Upper lobe of right lung (tissue), 1 donor: ENCODE measurements at places on chromosomes 7 and 10.
A peak's percentile ranks its signal among the peaks of the same experiment; 100 is the strongest.

- H3K27me3 ChIP-seq = no peaks in the 10 kb centered on the region
- H3K27ac ChIP-seq = no peak overlapping the region
- H3K36me3 ChIP-seq = no peaks in the 10 kb centered on the region
- DNase-seq = no peak
Observed at GRCh38 chr10:12675186-12675585, 325.8 kb downstream of the CAMK1D start.

GRCh38 chr10:3770611-3771110 is 14.3 kb downstream of the KLF6 start:
- H3K36me3 ChIP-seq = peaks cover 4% of the 10 kb centered on the region
- DNase-seq = no peak
- H3K27me3 ChIP-seq = no peaks in the 10 kb centered on the region
- no peak overlapping the region for H3K27ac ChIP-seq

- no peak overlapping the region for H3K4me3 ChIP-seq
- no peak for DNase-seq
- no peaks in the 10 kb centered on the region for H3K27me3 ChIP-seq
- no peak overlapping the region for H3K27ac ChIP-seq
Observed at GRCh38 chr7:127487381-127487780, 94.9 kb upstream of the ZNF800 start.

- no peak for DNase-seq
- H3K36me3 ChIP-seq = no peaks in the 10 kb centered on the region
- H3K27ac ChIP-seq = no peak overlapping the region
- no peaks in the 10 kb centered on the region for H3K27me3 ChIP-seq
Observed at GRCh38 chr7:34096777-34097176, 191.4 kb downstream of the BMPER start.

GRCh38 chr10:23818484-23818883 is 379.6 kb downstream of the OTUD1 start:
- H3K27me3 ChIP-seq = no peaks in the 10 kb centered on the region
- H3K4me1 ChIP-seq = no peaks in the 10 kb centered on the region
- H3K27ac ChIP-seq = no peak overlapping the region
- no peaks in the 10 kb centered on the region for H3K36me3 ChIP-seq

GRCh38 chr7:142709921-142710320 is 39.4 kb upstream of the PRSS1 start:
- H3K4me3 ChIP-seq = no peak overlapping the region
- DNase-seq = no peak
- no peaks in the 10 kb centered on the region for H3K27me3 ChIP-seq
- no peaks in the 10 kb centered on the region for H3K36me3 ChIP-seq
- H3K4me1 ChIP-seq = no peaks in the 10 kb centered on the region
- no peak overlapping the region for H3K27ac ChIP-seq

GRCh38 chr7:49001610-49002033 is 77.3 kb downstream of the CDC14C start:
- H3K27ac ChIP-seq = no peak overlapping the region
- no peaks in the 10 kb centered on the region for H3K27me3 ChIP-seq
- no peak for DNase-seq
- H3K4me1 ChIP-seq = no peaks in the 10 kb centered on the region
- H3K36me3 ChIP-seq = no peaks in the 10 kb centered on the region
- H3K4me3 ChIP-seq = no peak overlapping the region

DNA sequence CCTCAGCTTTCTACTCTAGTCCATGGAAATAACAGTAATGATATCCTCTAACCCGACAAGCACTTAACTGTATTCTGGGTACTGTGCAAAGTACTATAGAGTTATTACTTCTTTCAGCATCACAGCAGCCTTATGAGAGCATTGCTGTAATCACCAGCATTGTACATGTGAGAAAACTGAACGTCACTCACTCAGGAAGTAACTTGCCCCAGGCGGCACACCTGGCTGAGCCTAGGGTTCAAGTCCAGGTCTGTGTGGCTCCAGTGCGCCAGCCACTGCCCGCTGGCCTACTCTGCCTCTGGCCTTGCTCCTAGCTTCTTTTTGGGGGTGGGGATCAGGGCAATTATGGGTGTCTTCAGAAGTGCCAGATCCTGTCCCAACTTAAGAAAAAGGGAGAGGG is 50.5 kb downstream of the ZMIZ1 start:
- H3K36me3 ChIP-seq = peaks cover 50% of the 10 kb centered on the region
- peak overlapping the region; percentile 4 for H3K27ac ChIP-seq
- no peak overlapping the region for H3K4me3 ChIP-seq
- no peak for DNase-seq

GRCh38 chr7:18553605-18554003 is 58.1 kb downstream of the HDAC9 start:
- H3K27ac ChIP-seq = no peak overlapping the region
- H3K4me1 ChIP-seq = no peaks in the 10 kb centered on the region
- no peak overlapping the region for H3K4me3 ChIP-seq
- DNase-seq = no peak
- no peaks in the 10 kb centered on the region for H3K36me3 ChIP-seq

- H3K27ac ChIP-seq = no peak overlapping the region
- H3K4me1 ChIP-seq = peaks cover 6% of the 10 kb centered on the region
- H3K36me3 ChIP-seq = no peaks in the 10 kb centered on the region
- H3K4me3 ChIP-seq = no peak overlapping the region
Observed at GRCh38 chr7:17626235-17626634, 314.1 kb downstream of the SNX13 start.

DNA sequence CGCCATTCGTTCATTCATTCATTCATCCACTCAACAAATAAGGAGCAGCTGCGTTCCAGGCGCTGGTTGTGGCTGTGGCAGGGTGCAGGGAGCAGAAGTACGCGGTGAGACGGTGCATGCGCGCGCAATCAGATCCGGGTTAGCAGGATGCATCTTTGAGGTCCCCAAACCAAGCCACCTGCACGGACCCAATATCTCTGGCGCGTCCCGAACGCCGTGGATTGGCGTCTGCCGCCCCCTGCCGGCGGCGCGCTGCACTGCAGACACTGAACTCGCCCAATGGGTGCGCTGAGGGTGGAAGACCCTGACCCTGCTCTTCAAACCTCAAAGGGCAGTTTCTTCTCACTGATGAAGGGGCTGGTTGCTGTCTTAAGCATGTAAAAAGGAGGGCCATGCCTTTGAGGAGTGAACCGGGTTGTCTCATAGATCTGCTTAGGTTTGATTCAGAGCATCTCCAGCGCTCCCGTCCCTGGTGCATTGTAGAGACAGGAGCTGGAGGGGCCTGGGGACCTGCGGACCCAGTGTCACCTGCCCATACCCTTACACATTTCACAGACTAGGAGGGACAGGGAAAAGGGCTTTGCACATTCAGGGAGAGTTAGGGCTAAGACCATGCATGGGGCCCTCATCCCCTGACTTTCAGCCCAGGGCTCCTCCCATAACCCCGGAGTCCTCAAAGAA is 102.5 kb downstream of the RAMP3 start:
- H3K36me3 ChIP-seq = no peaks in the 10 kb centered on the region
- no peaks in the 10 kb centered on the region for H3K4me1 ChIP-seq
- DNase-seq = peak; percentile 81
- H3K27me3 ChIP-seq = peaks cover 7% of the 10 kb centered on the region

- no peaks in the 10 kb centered on the region for H3K4me1 ChIP-seq
- no peak overlapping the region for H3K4me3 ChIP-seq
- no peak overlapping the region for H3K27ac ChIP-seq
- H3K27me3 ChIP-seq = no peaks in the 10 kb centered on the region
- DNase-seq = no peak
Observed at GRCh38 chr7:43630482-43630881, 47.6 kb downstream of the STK17A start.

DNA sequence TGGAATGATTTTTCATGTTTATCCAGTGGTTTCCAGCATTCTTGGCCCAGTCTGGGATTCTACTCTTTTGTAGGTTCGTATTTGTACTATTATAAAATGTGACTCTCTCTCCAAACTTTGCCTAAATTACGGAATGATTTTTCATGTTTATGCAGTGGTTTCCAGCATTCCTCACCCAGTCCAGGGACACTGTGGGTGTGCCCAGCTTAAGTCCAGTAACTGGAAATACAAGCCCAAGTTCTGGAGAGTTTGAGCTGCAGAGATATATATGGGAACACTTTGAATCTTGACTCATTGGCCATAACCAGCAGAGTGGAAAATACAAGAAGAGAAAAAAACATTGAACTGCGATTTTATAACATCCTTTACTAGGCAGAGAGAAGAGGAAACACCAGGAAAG is 5.9 kb upstream of the MAGI2 start:
- no peaks in the 10 kb centered on the region for H3K27me3 ChIP-seq
- peaks cover 16% of the 10 kb centered on the region for H3K4me1 ChIP-seq
- H3K27ac ChIP-seq = no peak overlapping the region
- no peak overlapping the region for H3K4me3 ChIP-seq
- no peaks in the 10 kb centered on the region for H3K36me3 ChIP-seq

DNA sequence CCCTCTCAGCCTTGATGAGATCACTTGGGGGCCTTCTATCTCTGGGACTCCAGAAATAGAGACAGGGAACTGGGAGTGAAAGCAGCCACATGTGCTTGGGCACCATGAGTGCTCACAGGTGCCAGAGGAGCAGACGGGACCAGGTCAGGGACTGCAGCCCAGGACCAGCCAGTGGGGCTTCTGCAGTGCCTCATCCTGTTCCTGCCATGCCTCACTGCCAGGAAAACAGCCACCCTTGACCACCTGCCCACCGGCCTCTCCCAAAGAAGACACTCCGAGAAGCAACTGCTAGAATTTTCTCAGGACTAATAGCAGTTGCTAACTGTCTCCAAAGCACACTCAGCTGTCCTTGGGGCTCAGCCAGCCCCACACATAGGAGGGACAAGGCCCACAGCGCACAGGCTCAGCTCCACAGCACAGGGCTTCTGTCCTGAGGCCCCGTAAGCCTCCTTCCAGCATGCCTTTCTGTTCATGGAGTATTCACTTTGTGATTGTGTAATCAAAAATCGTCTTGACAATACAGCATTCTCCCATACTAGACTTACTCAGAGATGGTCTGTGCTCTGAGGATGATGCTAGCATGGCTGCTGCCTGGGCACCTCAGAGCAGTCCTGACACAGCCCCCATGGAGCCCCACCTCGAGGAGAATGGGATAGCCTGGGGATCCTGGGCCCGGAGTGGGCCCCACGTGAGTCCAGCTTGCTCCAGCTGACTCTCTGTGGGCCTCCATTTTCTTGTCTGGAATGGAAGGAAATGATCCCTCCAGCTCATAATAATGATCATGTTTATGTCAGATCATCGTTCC is 115.7 kb upstream of the RET start:
- no peak overlapping the region for H3K27ac ChIP-seq
- H3K4me3 ChIP-seq = no peak overlapping the region
- no peaks in the 10 kb centered on the region for H3K36me3 ChIP-seq
- no peaks in the 10 kb centered on the region for H3K4me1 ChIP-seq

DNA sequence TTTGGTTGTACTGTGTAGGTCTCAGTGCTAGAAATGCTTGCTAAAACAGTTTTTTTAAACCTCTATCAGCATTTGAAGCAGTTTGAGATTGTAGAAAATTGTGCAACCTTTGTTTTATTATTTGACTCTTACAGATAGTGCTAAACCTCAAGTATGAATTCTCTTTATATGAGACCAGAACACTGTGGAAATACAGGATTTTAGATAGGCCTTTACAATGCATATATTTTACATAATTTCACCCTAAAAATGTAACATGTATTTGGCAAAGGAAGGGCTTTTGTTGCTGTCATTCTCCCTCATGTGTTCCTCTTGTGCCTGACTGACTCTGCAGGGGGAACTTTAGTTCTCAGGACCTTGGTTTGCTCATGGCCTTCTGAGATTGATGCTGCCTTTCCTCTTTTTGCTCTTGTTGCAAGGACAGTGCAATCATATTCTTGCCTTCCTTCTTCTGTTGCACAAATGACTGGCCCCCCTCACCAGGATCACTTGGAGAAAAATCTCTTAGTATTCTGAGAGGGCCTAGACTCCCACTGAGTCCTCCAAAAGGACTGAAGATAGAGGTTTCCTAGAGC is 188.7 kb downstream of the PPP1R9A start:
- DNase-seq = no peak
- no peaks in the 10 kb centered on the region for H3K27me3 ChIP-seq
- H3K36me3 ChIP-seq = no peaks in the 10 kb centered on the region

- no peak for DNase-seq
- no peaks in the 10 kb centered on the region for H3K4me1 ChIP-seq
- H3K27ac ChIP-seq = no peak overlapping the region
- H3K4me3 ChIP-seq = no peak overlapping the region
- no peaks in the 10 kb centered on the region for H3K27me3 ChIP-seq
- peaks cover 39% of the 10 kb centered on the region for H3K36me3 ChIP-seq
Observed at GRCh38 chr7:139393621-139394211, 34.0 kb downstream of the LUC7L2 start.

- no peaks in the 10 kb centered on the region for H3K36me3 ChIP-seq
- H3K4me3 ChIP-seq = no peak overlapping the region
- no peaks in the 10 kb centered on the region for H3K27me3 ChIP-seq
- DNase-seq = no peak
- H3K27ac ChIP-seq = no peak overlapping the region
Observed at GRCh38 chr7:17932770-17933169, 7.5 kb downstream of the SNX13 start.

DNA sequence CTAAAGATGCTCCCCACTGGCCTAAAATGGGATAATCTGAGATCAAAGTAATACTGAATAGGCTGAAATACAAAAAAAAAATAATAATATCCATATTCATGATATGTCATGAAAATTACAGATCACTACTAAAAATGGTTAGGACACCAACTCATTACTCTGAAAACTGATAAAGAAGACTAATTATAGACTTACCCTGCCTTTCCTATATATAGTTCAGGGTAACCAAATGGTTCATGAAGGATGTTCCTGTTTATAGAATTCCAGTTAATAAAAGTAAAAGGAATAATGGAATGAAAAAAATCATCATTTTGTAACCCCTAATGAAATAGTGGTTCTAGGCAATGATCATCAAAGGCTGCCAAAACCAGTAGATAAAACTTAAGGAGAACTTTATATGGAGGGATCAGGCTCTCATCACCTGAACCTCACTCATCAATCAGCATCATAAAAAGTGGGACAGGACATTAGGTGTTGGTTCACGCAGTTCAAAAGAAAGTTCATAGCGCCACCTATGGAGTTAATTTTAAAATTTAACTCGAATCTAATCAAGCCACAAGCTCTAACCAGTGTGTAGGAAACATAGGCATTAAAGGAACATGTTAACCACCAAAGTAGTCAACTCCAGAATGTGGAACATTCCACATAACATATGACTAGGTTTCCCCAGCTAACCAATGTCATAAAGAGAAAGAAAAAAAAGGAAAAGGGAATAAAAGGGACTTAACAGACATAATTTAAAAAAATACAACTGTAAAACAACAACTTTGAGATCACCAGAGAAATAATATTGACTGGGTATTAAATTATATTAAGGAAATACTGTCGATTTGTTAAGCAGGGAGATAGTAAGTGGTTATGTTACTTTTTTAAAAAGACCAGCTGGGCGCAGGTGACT is 35.7 kb downstream of the P4HA1 start:
- no peaks in the 10 kb centered on the region for H3K4me1 ChIP-seq
- peaks cover 39% of the 10 kb centered on the region for H3K36me3 ChIP-seq
- no peak for DNase-seq
- H3K27me3 ChIP-seq = no peaks in the 10 kb centered on the region
- no peak overlapping the region for H3K4me3 ChIP-seq

GRCh38 chr7:149791-150636 is 42.4 kb upstream of the FAM20C start:
- peaks cover 11% of the 10 kb centered on the region for H3K4me1 ChIP-seq
- H3K27me3 ChIP-seq = no peaks in the 10 kb centered on the region
- peak overlapping the region; percentile 99 for H3K27ac ChIP-seq
- H3K36me3 ChIP-seq = no peaks in the 10 kb centered on the region
- peak overlapping the region; percentile 77 for H3K4me3 ChIP-seq
- peak; percentile 91 for DNase-seq

GRCh38 chr7:5343884-5344283 is 61.1 kb downstream of the SLC29A4 start:
- no peak overlapping the region for H3K27ac ChIP-seq
- DNase-seq = no peak
- H3K36me3 ChIP-seq = peaks cover 81% of the 10 kb centered on the region
- H3K4me1 ChIP-seq = no peaks in the 10 kb centered on the region
- H3K27me3 ChIP-seq = no peaks in the 10 kb centered on the region
- no peak overlapping the region for H3K4me3 ChIP-seq
